ENCODE measurements at places on chromosomes 13 and 19. TPM values are rescaled to one million over a fixed set of nuclear protein-coding genes. Genes with fewer than 3 reads are reported as not detected.
A peak's percentile ranks its signal among the peaks of the same experiment; 100 is the strongest.

Gene MYO1F
- 0.15 TPM for total RNA-seq

DNA sequence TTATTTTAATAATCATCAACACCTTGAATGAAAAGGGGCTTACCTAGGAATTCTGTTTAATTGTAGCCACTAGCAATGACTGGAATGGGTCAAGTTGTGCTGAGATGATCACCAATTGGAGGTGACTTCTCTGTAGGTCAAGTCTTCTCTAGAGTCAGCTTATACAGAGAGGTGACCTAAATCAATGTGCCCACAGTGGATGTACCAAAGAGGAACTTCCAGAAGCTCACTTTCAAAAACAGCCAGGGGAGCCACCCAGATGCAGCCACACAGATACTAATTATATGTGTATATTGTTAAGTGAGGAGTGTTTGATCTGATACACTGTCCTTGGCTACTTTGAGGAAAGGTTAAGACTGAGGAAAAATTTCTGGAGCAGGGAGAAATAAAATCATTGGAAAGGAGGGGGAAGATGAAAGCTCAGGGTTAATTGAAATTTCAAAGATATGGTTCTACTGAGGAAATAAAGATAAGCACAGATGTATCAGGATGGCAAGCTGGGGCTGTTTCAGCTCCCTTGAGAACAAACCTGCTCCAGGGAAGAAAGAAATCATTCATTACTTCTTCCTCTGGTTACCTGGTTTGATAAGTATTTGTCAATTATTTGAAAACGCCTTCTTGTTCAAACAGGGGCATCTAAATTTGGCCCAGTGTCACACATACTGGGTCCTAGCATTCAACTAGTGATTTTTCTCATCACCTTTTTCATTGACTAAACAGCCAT is 5.1 kb downstream of the GPR183 start:
- no peak for DNase-seq

GRCh38 chr13:76868371-76868770 is 17.8 kb downstream of the KCTD12 start:
- no peak for DNase-seq

GRCh38 chr13:100675661-100676129 is 1.1 kb upstream of the TMTC4 start:
- no peak for DNase-seq

DNA sequence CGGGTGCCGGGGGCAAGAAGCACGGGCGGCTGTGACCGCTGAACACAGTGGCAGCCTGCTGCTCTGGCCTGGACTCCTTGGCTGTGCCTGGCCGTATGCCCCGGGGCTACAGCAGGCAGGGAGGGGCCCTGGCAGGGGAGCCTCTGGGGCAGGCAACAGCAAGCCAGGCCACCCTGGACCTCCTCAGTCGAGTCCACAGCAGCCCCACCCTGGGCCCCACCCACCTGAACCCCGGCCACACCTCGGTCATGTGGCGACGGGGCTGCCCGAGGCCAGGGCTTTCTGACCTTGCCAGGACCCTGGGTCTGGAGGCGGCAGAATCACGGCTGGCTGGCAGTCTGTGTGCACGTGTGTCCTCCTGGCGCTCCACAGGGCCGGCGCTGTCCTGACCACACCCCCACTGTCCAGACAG is 8.7 kb downstream of the CILP2 start:
- DNase-seq, result no peak

- DNase-seq, result no peak
Measured at GRCh38 chr19:11345122-11345803, 805 bp downstream of the TMEM205 start.

- DNase-seq, result no peak
Measured at GRCh38 chr13:113920606-113921286, 53.1 kb downstream of the C13orf46 start.

Gene ATP4A
- total RNA-seq, result not detected

- peak; percentile 67 for DNase-seq
Measured at GRCh38 chr13:80131204-80131603, 209.7 kb downstream of the SPRY2 start.

DNA sequence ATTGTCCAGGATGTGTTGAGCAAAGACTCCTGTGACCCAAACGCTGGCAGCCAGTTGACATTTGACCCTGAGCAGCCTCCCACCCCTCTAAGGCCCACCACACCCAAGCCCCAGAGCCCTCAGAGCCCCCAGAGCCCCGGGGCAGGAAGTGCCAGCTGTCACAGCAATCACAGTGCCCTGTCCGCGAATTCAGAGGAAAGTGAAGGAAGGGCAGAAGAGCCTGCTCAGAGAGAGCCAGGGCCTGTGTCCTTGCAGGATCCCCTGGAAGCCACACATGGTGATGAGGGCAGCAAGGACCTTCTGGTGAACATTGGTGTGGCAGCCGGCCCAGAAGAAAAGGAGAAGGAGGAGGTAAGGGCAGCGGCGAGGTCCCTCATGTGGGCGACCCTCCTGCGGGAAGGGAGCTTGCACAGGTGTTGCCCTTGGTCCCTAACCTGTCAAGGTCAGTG is 63.7 kb downstream of the SPATA13 start:
- no peak for DNase-seq

GRCh38 chr19:18683958-18684641 is 620 bp downstream of the CRTC1 start:
- no peak for DNase-seq

GRCh38 chr13:111527614-111528229 is 207.3 kb downstream of the TEX29 start:
- DNase-seq, result no peak

Gene EBI3
- not detected for total RNA-seq

DNA sequence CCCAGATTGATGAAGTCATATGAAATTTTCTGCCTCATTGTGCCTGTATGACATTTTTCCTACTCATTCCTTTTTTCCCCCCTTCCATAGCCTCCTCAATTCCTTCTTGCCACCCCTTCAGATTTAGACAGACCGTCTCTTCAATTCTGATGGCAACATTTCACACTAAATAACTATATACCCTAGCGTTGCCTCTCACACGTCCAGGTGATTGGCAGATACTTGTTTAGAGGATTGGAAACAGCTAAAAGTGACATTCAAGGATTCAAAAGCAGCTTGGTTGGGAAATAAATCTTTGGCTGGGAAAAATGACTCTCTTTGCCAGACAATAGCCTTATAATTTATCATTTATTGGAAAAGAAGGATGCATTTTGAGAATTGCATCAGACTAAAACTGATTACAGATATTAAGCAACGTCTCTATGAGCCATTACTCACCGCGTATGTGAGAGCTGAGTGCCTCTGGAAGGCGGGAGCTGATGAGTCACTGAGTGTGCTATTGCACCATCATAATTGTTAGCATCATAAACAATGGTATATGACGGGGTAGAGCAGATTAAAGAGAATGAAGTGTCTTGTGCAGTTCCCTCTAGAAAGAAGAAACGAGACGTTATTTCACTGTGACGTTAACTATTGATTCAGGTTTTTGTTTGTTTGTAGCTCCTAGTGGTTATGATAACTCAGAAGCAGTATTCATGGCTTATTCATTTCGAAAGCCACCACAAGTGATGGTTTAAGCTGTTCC is 61.1 kb upstream of the FAM216B start:
- DNase-seq, result no peak

All from neural progenitor cell (in vitro differentiated cells).